ENCODE measurements at places on chromosomes 3 and 15. TPM values are rescaled to one million over a fixed set of nuclear protein-coding genes. Genes with fewer than 3 reads are reported as not detected.

DNA sequence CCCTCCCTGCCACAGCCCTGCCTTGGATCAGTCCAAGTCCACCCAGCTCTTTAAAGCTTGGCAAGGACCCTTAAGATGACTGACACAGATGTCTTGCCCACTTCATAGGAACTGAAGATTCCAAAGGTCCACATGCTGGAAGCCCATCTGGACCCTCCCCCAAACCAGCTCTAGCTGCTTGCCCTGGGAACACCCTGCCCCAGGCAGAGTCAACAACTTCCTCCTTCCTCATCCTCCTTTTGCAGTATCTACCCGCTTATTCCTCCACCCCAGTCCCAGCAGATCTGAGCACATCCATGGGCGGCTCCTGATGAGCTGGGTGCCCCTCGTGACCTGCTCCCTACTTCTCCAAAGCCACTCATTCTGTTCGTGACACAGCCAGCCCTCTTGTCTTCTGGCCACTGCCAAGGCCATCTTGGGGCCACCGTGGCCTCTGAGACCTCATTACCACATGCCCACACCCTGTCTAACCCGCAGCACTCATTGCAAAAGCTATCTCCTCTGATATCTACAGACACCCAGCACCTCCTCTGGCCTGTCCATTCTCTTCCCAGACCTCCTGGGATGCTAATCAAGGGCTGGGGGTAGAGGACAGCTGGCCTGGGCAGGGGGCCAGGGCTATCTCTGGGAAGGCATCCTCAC, 2.0 kb upstream of the PFKFB4 start:
- peak overlapping the region; percentile 74 for H3K27ac ChIP-seq
- no peaks in the 10 kb centered on the region for H3K36me3 ChIP-seq
- H3K4me1 ChIP-seq = peaks cover 53% of the 10 kb centered on the region
- DNase-seq = no peak
- no peak overlapping the region for H3K4me3 ChIP-seq

DNA sequence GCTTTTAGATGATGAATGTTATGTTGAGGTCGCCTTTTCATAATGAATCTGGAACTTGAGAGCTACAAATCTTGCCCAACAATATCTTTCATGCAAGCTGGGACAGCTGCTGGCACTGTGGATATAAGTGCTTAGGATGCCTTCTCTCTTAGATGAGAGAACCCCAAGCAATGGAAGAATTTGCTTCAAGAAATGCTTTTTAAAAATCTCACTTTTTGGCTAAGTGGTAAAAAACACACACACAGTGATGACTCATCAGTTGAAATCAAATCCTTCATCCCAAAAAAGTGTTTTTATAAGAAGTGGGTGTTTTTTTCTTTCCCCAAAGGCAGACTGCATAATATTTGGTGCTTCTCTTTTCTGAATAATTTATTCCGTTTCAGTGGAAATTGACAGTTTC, 38.4 kb upstream of the GALNT15 start:
- no peaks in the 10 kb centered on the region for H3K27me3 ChIP-seq
- H3K4me1 ChIP-seq = no peaks in the 10 kb centered on the region
- no peak overlapping the region for H3K27ac ChIP-seq
- H3K4me3 ChIP-seq = no peak overlapping the region
- DNase-seq = no peak

GRCh38 chr15:100346866-100347512, 5.2 kb upstream of the ADAMTS17 start:
- H3K4me1 ChIP-seq = peaks cover 19% of the 10 kb centered on the region
- H3K36me3 ChIP-seq = no peaks in the 10 kb centered on the region
- DNase-seq = no peak
- no peak overlapping the region for H3K4me3 ChIP-seq
- H3K27me3 ChIP-seq = no peaks in the 10 kb centered on the region
- H3K27ac ChIP-seq = no peak overlapping the region

GRCh38 chr3:23888617-23889228, 28.1 kb downstream of the NKIRAS1 start:
- no peaks in the 10 kb centered on the region for H3K4me1 ChIP-seq
- H3K36me3 ChIP-seq = no peaks in the 10 kb centered on the region

DNA sequence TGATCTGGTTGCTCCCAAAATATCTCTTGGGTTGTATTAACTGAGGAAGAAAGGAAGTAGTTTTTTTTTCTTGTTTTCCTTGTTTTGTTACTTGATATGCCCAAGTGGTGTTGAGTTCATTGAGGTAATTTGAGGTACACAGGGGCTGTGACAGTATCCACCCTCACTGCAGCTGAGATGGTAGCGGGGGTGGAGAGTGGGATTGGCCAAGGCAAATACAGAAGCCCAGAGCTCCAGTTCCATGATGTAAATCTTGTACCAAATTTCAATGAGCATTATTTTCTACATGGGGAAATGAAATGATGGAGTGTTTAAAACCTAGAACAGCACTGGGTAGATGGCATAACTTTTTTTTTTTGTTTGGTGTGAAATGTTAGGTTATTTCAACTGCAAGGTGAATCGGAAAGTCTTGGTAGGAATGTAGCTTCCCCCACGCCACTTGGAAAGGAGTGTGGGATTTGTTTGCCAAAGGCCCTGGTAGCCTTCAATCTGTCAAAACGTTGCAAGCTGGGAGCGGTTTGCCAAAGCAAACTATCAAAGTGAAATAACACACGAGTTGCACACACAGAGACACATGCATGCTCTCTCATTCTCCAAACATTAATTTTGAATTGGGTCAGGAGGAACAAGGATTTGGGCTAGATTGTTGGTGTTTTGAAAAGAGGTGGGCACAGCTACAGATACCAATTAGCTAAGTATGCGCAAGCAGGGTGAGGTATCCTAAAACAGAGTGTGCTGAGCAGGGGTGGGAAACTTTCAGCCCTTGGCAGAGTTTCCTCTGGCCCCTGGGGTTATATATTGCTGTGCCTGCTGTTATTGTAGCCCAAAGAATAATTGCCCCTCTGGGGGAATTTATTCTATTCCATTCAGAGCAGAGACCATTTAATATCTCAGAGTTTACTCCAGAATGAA, 34.6 kb downstream of the THSD4 start:
- no peak overlapping the region for H3K27ac ChIP-seq
- no peaks in the 10 kb centered on the region for H3K27me3 ChIP-seq
- H3K4me1 ChIP-seq = no peaks in the 10 kb centered on the region
- no peak for DNase-seq

DNA sequence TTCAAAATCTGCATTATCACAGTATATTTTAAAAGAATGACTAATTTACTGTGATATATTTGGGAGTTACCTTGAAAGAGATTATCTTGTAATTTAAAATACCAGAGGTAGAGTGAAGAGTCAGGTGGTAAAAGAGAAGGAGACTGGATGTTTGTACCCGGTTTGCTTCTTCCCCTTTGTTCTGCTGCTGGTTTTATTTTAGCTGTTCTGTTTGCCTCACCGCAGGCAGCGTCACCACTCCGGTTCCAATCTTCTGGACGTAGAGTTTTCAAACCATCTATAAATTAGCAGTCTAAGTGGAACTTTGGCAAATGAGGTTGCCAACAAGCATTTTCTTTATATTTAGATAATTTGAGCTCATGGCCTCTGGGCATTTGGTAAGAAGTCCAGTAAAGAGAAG, 38.2 kb downstream of the PPARG start:
- no peak for DNase-seq
- H3K4me3 ChIP-seq = no peak overlapping the region
- H3K36me3 ChIP-seq = no peaks in the 10 kb centered on the region
- H3K27me3 ChIP-seq = no peaks in the 10 kb centered on the region

The SORD gene
- 10.9 TPM for total RNA-seq

GRCh38 chr3:130831719-130832400, 62.0 kb upstream of the ATP2C1 start:
- no peaks in the 10 kb centered on the region for H3K4me1 ChIP-seq
- H3K4me3 ChIP-seq = no peak overlapping the region
- no peaks in the 10 kb centered on the region for H3K27me3 ChIP-seq
- H3K36me3 ChIP-seq = no peaks in the 10 kb centered on the region

GRCh38 chr15:41862515-41863116, 24.0 kb downstream of the PLA2G4B start:
- H3K4me3 ChIP-seq = no peak overlapping the region
- H3K4me1 ChIP-seq = no peaks in the 10 kb centered on the region
- H3K27me3 ChIP-seq = no peaks in the 10 kb centered on the region
- no peaks in the 10 kb centered on the region for H3K36me3 ChIP-seq
- no peak overlapping the region for H3K27ac ChIP-seq
- DNase-seq = peak; percentile 85

The SPPL2A gene
- total RNA-seq = 72.8 TPM

- no peak overlapping the region for H3K4me3 ChIP-seq
- peaks cover 7% of the 10 kb centered on the region for H3K4me1 ChIP-seq
- no peaks in the 10 kb centered on the region for H3K36me3 ChIP-seq
- no peaks in the 10 kb centered on the region for H3K27me3 ChIP-seq
Measured at GRCh38 chr3:183377307-183377959, 51.0 kb downstream of the MCF2L2 start.

The GABRB3 gene
- 3.2 TPM for total RNA-seq

- no peaks in the 10 kb centered on the region for H3K27me3 ChIP-seq
- H3K4me3 ChIP-seq = no peak overlapping the region
- no peaks in the 10 kb centered on the region for H3K36me3 ChIP-seq
- DNase-seq = no peak
Measured at GRCh38 chr15:59256482-59256881, 49.8 kb downstream of the LDHAL6B start.

The RBMS3 gene
- 54.1 TPM for total RNA-seq

The C3orf62 gene
- 7.2 TPM for total RNA-seq

DNA sequence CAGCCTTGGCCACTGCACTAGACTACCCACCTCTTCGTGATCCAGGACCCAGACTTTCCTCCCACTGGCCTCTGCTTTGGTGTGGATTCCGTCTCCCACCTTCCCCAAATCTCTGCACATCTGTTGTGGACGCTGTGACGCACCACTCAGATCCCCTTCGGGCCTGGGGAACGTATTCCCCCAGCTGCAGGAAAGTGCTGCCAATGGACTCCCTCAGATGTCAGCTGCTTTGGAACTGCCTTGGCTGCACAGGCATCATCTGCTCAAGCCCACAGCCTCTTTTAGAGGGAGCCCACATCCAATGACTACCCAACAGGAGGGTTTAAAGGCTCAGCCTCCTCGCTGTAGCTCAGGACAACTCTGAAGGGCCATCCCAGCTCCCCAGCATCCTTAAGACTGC, 134.2 kb upstream of the RAD18 start:
- H3K27me3 ChIP-seq = no peaks in the 10 kb centered on the region
- H3K4me3 ChIP-seq = no peak overlapping the region
- no peak for DNase-seq

- DNase-seq = no peak
- H3K27ac ChIP-seq = no peak overlapping the region
- H3K36me3 ChIP-seq = no peaks in the 10 kb centered on the region
- H3K4me1 ChIP-seq = peaks cover 8% of the 10 kb centered on the region
- no peaks in the 10 kb centered on the region for H3K27me3 ChIP-seq
Measured at GRCh38 chr3:60153221-60153999, 1097.8 kb downstream of the FHIT start.

DNA sequence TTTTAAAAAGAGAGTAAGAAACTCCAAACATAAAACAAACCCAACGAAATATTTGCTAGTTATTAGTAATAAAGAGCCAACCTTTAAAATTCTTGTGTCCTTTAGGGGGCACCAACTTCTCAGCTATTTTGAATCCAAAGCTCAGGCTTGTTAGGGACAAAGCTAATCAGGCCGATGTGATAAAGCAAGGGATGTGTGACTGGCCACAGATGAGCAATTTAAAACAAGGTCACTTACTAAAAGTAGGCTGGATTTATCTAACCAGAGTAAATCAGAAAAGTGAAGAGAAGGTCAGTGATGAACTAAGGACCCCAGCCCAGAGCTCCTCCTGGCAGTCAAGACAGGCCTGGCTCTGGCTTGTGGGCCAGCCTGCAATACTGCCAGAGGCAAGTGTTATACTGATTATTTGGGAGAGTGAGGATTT, 108.5 kb downstream of the CYP19A1 start:
- no peak overlapping the region for H3K4me3 ChIP-seq
- H3K27ac ChIP-seq = no peak overlapping the region
- no peak for DNase-seq
- no peaks in the 10 kb centered on the region for H3K36me3 ChIP-seq

- no peak overlapping the region for H3K27ac ChIP-seq
- H3K4me3 ChIP-seq = no peak overlapping the region
- H3K27me3 ChIP-seq = no peaks in the 10 kb centered on the region
- no peaks in the 10 kb centered on the region for H3K36me3 ChIP-seq
- H3K4me1 ChIP-seq = no peaks in the 10 kb centered on the region
Measured at GRCh38 chr3:143648708-143649107, 199.6 kb downstream of the SLC9A9 start.

The MAGI1 gene
- 72.9 TPM for total RNA-seq

The SLC9C1 gene
- total RNA-seq = not detected

DNA sequence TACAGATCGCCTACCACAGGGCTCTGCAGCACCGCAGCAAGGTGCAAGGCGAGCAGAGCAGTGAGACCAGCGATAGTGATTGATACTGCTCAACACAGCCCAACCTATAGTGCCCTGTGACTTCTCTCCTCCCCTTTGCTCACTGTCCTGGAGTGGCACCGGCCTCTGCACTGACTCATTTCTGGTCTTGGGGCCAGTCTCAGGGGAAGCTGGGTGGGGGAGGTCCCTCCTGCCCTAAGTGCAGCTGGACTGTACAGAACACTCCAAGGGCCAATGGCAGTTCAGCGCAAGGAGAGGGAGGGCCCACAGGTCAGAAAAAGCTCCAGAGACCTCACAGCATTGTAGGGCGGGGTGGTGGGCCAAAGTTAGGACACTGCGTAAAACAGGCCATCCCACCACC, 2.5 kb upstream of the OGG1 start:
- H3K27ac ChIP-seq = no peak overlapping the region
- no peak for DNase-seq
- H3K27me3 ChIP-seq = no peaks in the 10 kb centered on the region
- peaks cover 26% of the 10 kb centered on the region for H3K4me1 ChIP-seq

The MKRN2OS gene
- 0.47 TPM for total RNA-seq

GRCh38 chr3:68090571-68090970, 436.2 kb upstream of the SUCLG2 start:
- H3K27ac ChIP-seq = no peak overlapping the region
- H3K27me3 ChIP-seq = no peaks in the 10 kb centered on the region
- no peak for DNase-seq
- H3K4me1 ChIP-seq = no peaks in the 10 kb centered on the region
- H3K4me3 ChIP-seq = no peak overlapping the region
- H3K36me3 ChIP-seq = no peaks in the 10 kb centered on the region

GRCh38 chr3:170346481-170347392, 10.8 kb upstream of the SKIL start:
- no peaks in the 10 kb centered on the region for H3K4me1 ChIP-seq
- no peak overlapping the region for H3K4me3 ChIP-seq
- H3K27me3 ChIP-seq = no peaks in the 10 kb centered on the region
- no peak overlapping the region for H3K27ac ChIP-seq
- DNase-seq = no peak

GRCh38 chr3:125062904-125063618, 7.3 kb upstream of the HEG1 start:
- H3K4me1 ChIP-seq = peaks cover 44% of the 10 kb centered on the region
- peak; percentile 40 for DNase-seq
- no peaks in the 10 kb centered on the region for H3K36me3 ChIP-seq
- H3K27me3 ChIP-seq = no peaks in the 10 kb centered on the region
- no peak overlapping the region for H3K4me3 ChIP-seq

- H3K4me1 ChIP-seq = no peaks in the 10 kb centered on the region
- H3K36me3 ChIP-seq = no peaks in the 10 kb centered on the region
- H3K27ac ChIP-seq = no peak overlapping the region
- no peak overlapping the region for H3K4me3 ChIP-seq
- DNase-seq = no peak
Measured at GRCh38 chr15:52462806-52463360, 65.8 kb downstream of the MYO5A start.

All from upper lobe of left lung (tissue), 6 donors.